ENCODE measurements at places on chromosomes 1 and 21. TPM values are rescaled to one million over a fixed set of nuclear protein-coding genes. Genes with fewer than 3 reads are reported as not detected.

Gene MINDY1
- 26.5 TPM for total RNA-seq

Gene RHOU
- total RNA-seq, result 21.0 TPM

Gene GPX7
- 6.2 TPM for total RNA-seq

Gene MXRA8
- 66.3 TPM for total RNA-seq

Gene APOBEC4
- total RNA-seq, result not detected

Gene KLHDC8A
- total RNA-seq, result 0.78 TPM

Gene RYR2
- 7.8 TPM for total RNA-seq

Gene CFAP74
- total RNA-seq, result 0.35 TPM

Gene TRAF3IP3
- 12.4 TPM for total RNA-seq

Gene DNM3
- total RNA-seq, result 15.4 TPM

Gene SAMSN1
- total RNA-seq, result 18.2 TPM

Gene OLFM3
- not detected for total RNA-seq

Gene KIAA0319L
- total RNA-seq, result 87.7 TPM

- no peak overlapping the region for H3K27ac ChIP-seq
- peaks cover 21% of the 10 kb centered on the region for H3K4me1 ChIP-seq
- peaks cover 10% of the 10 kb centered on the region for H3K27me3 ChIP-seq
- peak; percentile 73 for DNase-seq
- peaks cover 23% of the 10 kb centered on the region for H3K36me3 ChIP-seq
- peak overlapping the region; percentile 34 for H3K4me3 ChIP-seq
Measured at GRCh38 chr1:156245451-156246232, 2.2 kb downstream of the PAQR6 start.

DNA sequence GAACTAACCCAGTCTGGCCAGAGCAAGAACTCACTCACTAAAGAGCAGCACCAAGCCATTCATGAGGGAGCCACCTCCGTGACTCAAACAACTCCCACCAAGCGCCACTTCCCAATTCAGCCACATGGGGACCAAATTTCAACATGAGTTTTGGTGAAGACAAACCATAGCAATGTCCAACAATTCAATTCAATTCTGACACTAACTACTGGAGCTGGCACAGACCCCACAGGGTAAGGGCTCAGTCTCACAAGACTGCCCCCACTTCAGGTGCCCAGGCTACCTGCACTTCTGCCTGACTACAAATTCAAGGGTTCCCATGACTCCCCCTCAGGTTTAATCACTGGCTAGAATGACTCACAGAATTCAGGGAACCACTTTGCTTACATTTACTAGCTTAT, 48.8 kb upstream of the RAP1A start:
- no peak overlapping the region for H3K4me3 ChIP-seq
- H3K27ac ChIP-seq, result no peak overlapping the region
- no peak for DNase-seq
- H3K36me3 ChIP-seq, result no peaks in the 10 kb centered on the region

DNA sequence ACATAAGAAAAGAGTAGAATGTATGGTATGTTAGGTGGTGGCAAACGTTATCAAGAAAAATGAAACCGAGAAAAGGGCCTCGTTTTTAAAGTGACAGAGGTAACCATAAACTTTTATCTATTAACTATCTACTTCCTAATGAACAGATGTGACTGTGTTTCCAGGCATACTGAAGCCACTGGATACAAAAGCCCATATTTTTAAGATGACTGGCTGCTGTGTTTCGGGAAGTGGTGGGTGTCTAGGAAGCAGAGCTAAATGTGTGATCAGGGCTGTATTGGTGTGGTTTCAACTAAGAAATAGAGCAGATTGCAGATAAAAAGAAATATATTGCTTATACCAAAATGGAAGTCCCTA, 71.8 kb downstream of the CHRM3 start:
- no peak overlapping the region for H3K4me3 ChIP-seq
- H3K4me1 ChIP-seq, result no peaks in the 10 kb centered on the region

GRCh38 chr1:60809204-60809980, 273.0 kb upstream of the NFIA start:
- H3K36me3 ChIP-seq, result no peaks in the 10 kb centered on the region
- H3K4me1 ChIP-seq, result no peaks in the 10 kb centered on the region
- no peak for DNase-seq
- H3K27me3 ChIP-seq, result no peaks in the 10 kb centered on the region
- no peak overlapping the region for H3K27ac ChIP-seq

- H3K27ac ChIP-seq, result no peak overlapping the region
- H3K4me3 ChIP-seq, result no peak overlapping the region
- no peak for DNase-seq
- H3K36me3 ChIP-seq, result no peaks in the 10 kb centered on the region
Measured at GRCh38 chr1:53604291-53604919, 134.6 kb downstream of the GLIS1 start.

DNA sequence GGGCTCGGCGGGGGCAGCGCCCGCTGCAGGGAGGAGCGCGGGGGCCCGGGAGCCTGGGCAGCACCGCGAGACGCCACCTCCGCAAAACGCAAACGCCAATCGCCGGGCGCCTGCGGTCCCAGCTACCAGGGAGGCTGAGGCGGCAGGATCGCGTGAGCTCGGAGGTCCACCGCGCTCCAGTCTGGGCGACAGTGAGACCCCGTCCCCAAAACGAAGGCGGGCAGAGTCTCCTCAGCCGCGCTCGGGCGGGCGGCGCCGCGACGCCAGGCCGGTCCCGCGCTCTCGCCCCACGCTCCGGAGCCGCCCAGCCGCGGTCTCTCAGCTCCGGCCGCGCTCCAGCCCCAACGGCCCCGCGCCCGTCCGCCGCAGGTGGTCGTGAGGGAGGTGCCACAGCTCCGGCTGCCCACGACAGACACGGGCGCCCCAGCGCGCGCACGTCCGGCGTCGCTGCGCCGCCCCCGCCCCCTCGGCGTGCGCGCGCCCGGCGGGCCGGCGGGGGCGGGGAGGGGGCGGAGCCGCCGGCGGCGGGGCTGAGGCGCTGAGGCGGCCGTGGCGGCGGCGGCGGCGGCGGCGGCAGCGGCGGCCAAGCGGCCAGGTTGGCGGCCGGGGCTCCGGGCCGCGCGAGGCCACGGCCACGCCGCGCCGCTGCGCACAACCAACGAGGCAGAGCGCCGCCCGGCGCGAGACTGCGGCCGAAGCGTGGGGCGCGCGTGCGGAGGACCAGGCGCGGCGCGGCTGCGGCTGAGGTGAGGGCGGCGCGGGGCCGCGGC, at the start of gene ADARB1:
ADARB1 (plus strand) TSS at position 533 of the 770 bp plus-strand sequence. CDS start 97,077 bp downstream, outside the sequence.
- DNase-seq, result peak; percentile 83
- peaks cover 27% of the 10 kb centered on the region for H3K4me1 ChIP-seq
- no peaks in the 10 kb centered on the region for H3K27me3 ChIP-seq
- H3K4me3 ChIP-seq, result peak within 1 kb of the TSS; percentile 78

DNA sequence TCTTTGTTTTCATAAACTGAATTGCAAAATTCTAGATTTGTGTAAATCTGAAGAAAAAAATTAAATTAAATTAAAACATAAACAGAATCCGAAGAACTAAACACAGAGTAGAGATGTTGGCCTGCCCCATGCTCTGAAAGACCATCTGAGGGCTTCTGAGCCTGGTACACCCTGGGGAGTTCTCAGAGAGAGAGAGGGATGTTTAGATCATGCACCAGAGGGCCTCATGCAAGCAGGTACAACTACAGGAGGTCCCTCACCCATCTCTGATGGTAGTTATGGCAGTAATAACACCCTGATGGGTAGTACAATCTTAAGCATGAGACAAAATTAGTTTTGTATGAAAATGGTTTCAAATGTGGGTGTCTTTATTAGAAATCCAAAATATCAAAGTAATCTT, 127.7 kb downstream of the TGFB2 start:
- no peak overlapping the region for H3K27ac ChIP-seq
- DNase-seq, result no peak
- no peak overlapping the region for H3K4me3 ChIP-seq
- H3K27me3 ChIP-seq, result no peaks in the 10 kb centered on the region
- peaks cover 7% of the 10 kb centered on the region for H3K4me1 ChIP-seq

DNA sequence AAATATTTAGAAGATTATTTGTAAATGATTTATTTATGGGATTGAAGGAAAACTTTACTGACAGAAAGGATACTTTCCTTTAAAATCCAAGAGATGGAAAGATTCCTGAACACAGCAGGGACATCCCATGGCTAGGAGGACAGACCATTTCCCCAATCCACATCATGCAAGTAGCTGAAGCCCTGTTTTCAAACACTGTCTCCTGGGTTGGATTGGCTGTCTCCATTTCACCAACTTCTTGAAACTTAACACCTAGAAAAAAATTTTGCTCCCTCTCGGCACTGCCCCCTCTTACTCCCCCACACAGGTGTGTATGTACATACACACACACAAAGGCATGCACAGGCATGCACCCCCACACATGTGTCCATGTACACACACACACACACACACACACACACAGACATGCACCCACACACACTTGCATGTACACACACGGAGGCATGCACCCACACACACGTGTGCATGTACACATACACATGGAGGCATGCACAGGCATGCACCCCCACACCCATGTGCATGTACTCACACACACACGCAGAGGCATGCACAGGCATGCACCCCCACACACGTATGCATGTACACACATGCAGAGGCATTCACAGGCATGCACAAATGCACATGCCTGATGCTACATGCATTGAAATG, 320.0 kb downstream of the CHRM3 start:
- H3K4me1 ChIP-seq, result no peaks in the 10 kb centered on the region
- no peak overlapping the region for H3K4me3 ChIP-seq
- DNase-seq, result no peak
- H3K27me3 ChIP-seq, result no peaks in the 10 kb centered on the region

- H3K4me3 ChIP-seq, result no peak overlapping the region
- no peak overlapping the region for H3K27ac ChIP-seq
- no peaks in the 10 kb centered on the region for H3K27me3 ChIP-seq
- DNase-seq, result no peak
- H3K4me1 ChIP-seq, result peaks cover 21% of the 10 kb centered on the region
Measured at GRCh38 chr1:52739699-52740467, 13.6 kb downstream of the ZYG11B start.

- H3K27ac ChIP-seq, result no peak overlapping the region
- H3K4me3 ChIP-seq, result no peak overlapping the region
- H3K27me3 ChIP-seq, result no peaks in the 10 kb centered on the region
- DNase-seq, result no peak
- H3K36me3 ChIP-seq, result no peaks in the 10 kb centered on the region
- peaks cover 21% of the 10 kb centered on the region for H3K4me1 ChIP-seq
Measured at GRCh38 chr1:214518361-214518760, 33.0 kb downstream of the PTPN14 start.

DNA sequence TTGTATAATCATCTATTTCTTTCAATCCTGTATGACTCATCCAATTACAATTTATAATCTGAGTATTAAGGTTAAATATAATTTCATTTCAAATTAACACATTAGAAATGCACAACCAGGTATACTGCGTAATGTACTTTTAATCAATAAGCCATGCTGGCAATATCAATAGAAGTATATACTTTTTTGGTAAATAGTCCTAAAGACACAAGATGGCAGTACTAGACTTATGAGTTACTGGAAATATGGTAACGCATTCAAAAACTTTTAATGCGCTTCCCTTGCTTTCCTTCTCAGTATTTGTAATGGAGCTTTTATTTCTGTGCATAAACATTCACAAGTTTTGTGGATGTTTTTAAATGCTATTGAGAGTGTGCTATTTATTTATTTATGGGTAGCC, 1162.0 kb upstream of the TMPRSS15 start:
- no peak overlapping the region for H3K4me3 ChIP-seq
- no peaks in the 10 kb centered on the region for H3K27me3 ChIP-seq
- H3K36me3 ChIP-seq, result no peaks in the 10 kb centered on the region

- DNase-seq, result no peak
- no peaks in the 10 kb centered on the region for H3K27me3 ChIP-seq
- H3K36me3 ChIP-seq, result no peaks in the 10 kb centered on the region
- peaks cover 7% of the 10 kb centered on the region for H3K4me1 ChIP-seq
- peak overlapping the region; percentile 100 for H3K4me3 ChIP-seq
- peak overlapping the region; percentile 86 for H3K27ac ChIP-seq
Measured at GRCh38 chr1:6700853-6701436, 671 bp downstream of the DNAJC11 start.

DNA sequence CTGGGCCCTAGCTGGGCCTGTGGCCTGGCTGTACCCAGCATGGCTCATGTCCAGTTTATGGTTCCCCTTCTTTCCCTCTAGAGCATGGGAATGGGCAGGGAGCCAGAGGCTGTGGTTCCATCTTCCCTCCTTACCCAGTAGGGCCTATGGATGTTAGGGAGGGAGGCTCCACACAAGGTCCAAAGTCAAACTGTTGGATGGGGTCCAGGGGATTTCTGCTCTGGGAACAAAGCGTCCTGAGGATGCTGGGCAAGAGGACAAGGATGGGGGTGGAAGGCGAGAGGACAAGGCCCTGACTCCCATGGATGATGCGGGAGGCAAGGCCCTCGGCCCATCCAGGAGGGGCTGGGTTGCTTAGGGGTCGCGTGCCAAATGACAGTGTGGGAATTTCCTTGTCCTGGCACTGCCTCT, 17.3 kb downstream of the CSF1 start:
- H3K27me3 ChIP-seq, result no peaks in the 10 kb centered on the region
- peaks cover 43% of the 10 kb centered on the region for H3K4me1 ChIP-seq

DNA sequence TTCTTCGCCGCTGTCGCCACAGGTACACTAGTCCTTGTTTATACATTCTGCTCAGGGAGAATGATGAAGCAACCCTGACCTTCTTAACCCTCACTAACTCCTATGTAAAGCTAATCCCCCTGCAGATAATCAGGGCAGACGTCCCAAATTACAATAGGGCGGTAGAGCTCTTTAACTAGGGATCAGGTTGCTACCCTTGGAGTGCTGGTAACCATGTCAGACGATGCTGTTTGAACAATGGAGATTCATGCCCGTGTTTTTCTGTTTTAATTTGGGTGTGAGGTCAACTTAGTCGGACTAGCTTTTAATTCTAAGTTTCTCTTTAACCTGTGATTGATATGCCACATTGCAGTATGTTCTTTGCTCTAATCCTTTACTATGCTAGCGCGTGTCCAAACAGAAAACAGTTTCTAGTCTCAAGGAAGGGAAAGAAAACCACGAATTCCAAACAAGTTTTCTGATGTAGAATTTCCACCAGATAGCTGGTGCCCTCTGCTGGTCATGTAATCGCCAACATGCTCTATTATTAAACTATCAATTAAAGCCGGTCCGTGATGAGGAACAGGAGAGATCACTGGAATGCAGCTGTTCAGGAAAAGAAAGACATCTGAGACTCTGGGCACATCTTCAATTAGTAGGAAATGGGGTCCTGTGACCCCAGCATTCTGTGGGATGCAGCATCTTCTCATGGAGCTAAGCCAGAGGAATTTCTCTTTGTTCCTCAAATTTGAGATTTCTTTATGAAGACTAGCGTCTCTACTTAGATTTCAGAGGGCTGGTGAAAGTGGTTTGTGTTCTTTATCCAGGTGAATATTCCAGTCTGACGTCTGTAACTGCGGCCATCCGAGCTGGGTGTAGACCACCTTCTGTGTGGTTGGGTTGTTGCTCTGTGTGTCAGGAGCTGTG, 18.3 kb upstream of the VAMP3 start:
- H3K27ac ChIP-seq, result peak overlapping the region; percentile 2
- no peaks in the 10 kb centered on the region for H3K27me3 ChIP-seq
- H3K4me3 ChIP-seq, result peak overlapping the region; percentile 27
- peaks cover 16% of the 10 kb centered on the region for H3K4me1 ChIP-seq

All from upper lobe of right lung (tissue), 1 donor.